ENCODE measurements at places on chromosomes 7 and 10. TPM values are rescaled to one million over a fixed set of nuclear protein-coding genes. Genes with fewer than 3 reads are reported as not detected.

GRCh38 chr10:42992957-42993390, 83.9 kb upstream of the RET start:
- no peak for DNase-seq

- no peak for DNase-seq
Observed at GRCh38 chr7:21368317-21368716, 59.6 kb upstream of the SP4 start.

DNA sequence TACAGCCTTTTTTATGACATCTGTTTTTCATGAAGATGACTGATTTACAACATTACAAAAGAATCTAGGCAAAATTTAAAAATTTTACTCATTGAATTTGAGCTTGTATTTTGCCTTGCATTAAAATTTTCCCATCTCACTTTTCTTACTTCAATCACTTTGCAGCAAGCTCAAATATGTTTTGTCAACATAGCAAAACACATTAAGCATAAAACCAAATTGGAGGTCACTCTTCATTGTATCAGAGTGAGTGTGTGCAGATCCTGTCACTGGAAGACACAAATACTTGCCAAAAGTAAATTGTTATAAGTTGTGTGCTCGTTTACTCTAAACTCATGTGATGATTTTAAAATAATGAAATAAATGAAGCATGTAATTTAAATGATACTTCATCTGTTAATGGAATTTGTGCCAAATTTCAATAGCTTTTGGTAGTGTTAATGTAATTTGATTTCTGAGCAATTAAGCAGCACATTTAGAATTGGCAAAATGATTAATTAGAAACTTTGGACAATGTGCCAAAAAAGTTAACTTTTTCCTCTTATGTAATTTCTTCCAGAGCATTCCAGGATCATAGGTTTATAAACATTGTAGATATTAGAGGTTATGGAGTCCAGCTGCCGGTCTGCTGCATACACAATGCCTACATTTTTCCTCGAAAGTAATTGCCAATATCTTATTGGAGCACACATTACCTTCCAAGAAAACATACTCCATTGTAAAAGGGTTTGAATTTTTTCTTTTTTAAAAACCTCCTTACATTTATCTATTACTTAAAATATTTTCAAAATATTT, 1078.2 kb upstream of the LRRTM3 start:
- DNase-seq = no peak

GRCh38 chr7:129748356-129749109, 137.0 kb downstream of the NRF1 start:
- no peak for DNase-seq

The IL15RA gene
- polyA plus RNA-seq = 5.9 TPM

DNA sequence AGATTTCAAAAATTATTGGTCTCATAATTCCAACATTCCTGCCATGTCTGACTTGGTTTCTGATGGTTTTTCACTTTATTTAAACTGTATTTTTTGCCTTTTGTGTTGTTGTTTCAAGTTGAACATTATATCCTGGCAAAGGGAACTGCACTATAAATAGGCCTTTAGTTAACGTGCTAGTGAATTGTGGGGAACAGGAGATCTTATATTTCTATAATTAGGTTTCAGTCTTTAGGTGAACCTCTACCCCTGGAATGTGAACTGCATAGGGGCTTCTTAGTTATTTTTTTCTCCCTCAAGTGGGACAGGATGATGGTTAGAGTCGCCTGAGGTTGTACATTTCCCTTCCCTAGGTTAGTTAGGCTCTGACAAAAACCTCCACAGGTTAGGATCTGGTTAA, 128.6 kb downstream of the MLLT10 start:
- no peak for DNase-seq

DNA sequence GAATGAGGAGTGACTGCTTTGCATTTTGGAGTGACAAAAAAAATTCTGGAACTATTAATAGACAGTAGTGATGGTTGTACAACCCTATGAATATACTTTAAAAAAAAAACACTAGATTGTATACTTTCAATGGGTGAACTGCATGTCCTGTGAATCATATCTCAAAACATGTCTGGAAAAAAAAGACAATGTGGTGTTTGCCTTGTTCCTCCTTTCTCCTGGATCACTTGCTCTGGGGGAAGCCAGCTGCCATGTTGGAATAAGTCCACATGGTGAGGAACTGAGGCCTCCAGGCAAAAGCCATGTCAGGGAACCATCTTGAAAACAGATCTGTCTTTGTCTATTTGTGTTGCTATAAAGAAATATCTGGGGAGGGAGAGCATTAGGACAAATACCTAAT, 39.5 kb upstream of the YAE1 start:
- no peak for DNase-seq

The PSAP gene
- polyA plus RNA-seq = 967 TPM

GRCh38 chr10:133307776-133308420, 774 bp downstream of the TUBGCP2 start:
- DNase-seq = peak; percentile 50

DNA sequence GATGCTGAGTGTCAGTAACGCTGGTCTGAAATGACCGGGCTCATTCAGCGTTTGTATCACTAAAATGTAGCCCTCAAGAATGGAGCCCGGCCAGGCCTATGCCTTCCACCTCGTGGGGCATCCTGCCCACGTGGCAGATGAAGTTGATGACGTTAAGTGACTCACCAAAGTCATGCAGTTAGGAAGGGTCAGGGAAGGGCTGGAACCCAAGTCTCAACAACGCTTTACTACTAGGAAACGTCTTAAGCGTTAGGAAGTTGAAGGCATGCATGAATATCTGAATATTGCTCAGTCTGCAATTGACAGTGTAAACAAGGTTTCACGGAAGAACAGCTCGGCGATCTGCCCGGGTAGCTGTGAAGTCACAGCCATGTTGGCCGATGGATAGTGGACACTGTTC, 14.0 kb upstream of the UBE3C start:
- no peak for DNase-seq

DNA sequence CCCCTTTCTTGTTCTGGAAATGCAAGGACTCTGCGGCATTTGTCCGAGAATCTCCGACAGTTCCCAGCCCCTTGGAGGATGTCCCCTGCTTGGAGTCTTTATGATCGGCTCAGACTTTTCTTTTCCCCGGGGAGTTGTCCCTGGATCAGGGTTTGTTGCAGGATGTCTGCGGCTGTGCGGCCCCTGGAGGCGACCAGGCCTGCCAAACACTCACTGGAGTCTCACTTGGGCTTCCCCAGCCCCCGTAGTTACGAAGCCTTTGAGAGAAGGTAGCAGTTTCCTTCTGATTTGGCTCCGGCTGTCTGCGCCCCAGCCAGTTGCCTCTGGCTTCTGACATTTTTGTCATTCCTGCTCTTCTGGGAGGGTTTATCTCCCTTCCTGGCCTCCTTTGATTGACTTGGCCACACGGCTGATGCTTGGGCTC, 16.1 kb downstream of the COL26A1 start:
- DNase-seq = peak; percentile 22

The HGF gene
- polyA plus RNA-seq = 177 TPM

DNA sequence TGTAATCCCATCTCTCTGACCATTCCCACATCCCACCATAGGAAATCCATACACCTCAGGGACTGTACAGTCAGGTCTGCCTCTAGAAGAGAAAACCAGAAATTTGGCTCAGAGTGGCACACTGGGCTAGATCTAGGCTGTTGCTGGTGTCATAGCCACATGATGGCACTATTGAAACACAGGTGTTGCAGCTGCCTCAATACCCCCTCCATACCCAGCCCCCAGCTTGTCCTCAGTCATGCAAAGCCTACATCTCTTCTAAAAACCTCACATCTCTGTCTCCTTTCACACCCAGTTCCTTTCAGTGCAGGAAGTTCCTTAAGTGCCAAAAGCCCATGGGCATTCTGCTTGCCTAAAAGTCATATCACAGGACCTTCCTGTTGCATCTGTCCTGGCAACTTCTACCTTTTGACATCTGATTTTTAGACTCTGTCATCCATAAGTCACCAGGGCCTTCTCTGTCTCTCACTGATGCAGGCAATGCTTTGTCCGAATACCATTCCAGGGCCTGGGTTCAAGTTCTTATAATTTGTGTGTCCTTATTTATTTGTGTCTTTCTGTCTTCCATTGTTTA, 27.0 kb upstream of the HIBADH start:
- DNase-seq = no peak

DNA sequence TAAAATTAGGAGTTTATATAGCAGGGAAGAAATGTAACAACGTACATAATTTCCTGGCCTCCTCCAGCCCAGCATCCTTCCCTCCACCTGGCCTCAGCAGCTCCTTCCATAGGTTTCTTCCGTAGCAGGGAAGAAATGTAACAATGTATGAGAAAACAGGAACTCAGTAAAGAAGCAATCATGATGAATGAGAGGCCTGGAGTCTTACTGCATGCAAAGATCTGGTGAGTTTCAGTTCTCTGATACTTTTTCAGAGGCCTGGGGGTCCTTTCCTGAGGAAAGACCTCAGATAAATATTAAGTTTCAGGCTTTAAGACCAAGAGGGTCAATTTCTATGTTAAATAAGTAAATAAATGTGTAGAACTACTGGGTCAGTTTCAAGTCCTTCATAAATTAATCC, 155.7 kb upstream of the C7orf33 start:
- no peak for DNase-seq

The HNRNPA2B1 gene
- polyA plus RNA-seq = 602 TPM

DNA sequence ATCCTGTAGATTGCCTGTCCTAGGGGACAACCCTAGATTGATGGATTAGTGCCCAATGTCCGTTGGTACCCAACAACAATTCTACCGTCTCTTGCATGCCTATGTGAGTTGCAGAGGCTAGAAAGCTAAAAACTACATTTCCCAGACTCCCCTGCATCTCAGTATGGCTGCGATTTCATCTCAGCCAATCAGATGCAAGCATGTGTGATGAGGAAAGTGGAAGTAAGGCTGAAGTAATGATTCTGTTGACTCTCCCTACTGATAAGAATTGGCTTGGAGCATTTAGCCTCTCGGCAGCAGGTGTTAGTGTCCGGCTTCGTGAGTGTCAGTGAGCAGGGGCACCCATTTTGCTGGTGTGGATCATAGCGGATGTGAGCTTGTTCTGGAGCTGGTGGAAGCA, 171.9 kb downstream of the FGFR2 start:
- DNase-seq = no peak

DNA sequence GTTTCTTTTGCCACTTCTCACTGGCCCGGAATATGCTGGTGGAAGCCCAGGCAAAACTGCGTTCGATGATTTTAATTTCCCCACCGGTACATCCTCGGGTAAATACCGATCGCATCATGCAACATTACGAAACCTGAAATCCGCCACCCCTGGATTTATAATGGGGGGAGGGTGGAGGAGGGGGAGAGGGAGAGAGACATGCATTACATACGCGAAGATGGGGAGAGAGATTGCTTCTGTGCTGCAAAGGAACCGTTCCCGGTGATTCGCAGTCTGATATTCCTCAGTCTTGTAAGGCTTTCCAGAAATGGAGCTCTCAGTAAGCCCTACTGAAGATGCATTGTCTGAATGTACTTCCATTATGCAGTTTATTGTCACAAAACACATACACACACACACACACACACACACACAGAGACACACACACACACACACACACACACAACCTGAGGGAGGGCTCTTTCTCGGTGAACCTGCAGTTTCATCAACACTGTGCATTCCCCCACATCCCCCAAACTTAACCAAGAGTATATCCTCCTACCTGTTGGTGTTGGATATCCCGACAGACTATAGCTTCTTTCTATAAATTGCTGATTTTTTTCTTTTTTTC, 741 bp downstream of the GPR85 start:
- peak; percentile 48 for DNase-seq

- DNase-seq = peak; percentile 8
Observed at GRCh38 chr10:77879710-77880109, 46.8 kb downstream of the DLG5 start.

The KCP gene
- not detected for polyA plus RNA-seq

GRCh38 chr7:100472854-100473499, 6.0 kb downstream of the TSC22D4 start:
- peak; percentile 39 for DNase-seq

GRCh38 chr10:35614312-35614711, 9.2 kb downstream of the GJD4 start:
- no peak for DNase-seq

- no peak for DNase-seq
Observed at GRCh38 chr10:98369801-98370200, 45.2 kb downstream of the PYROXD2 start.

The HOXA3 gene
- 0.44 TPM for polyA plus RNA-seq

The PRPF18 gene
- 28.6 TPM for polyA plus RNA-seq

GRCh38 chr7:28277958-28278357, 97.4 kb upstream of the JAZF1 start:
- no peak for DNase-seq

The SNX10 gene
- 0.06 TPM for polyA plus RNA-seq

DNA sequence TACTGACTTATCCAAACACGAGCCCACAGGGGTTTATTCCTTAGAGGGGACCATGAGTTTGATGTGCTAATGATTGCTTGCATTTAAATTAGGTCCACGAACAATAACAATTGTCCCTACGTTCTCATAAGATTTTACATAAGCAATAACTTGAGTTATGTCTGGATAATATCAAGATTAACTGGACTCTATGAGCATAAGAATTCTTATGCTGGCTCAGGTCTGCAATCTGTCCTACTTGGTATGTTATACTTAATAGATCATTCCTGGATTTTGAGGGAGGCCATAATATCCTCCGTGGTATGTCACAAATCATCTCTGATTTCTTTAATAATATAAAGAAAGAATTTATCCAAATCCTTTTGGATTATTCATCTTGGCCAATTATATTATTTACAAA, 552.3 kb downstream of the KCNMA1 start:
- no peak for DNase-seq

GRCh38 chr10:112278871-112279270, 4.3 kb upstream of the TECTB start:
- DNase-seq = no peak
